ENCODE measurements at places on chromosomes 16 and 17.
A peak's percentile ranks its signal among the peaks of the same experiment; 100 is the strongest.

DNA sequence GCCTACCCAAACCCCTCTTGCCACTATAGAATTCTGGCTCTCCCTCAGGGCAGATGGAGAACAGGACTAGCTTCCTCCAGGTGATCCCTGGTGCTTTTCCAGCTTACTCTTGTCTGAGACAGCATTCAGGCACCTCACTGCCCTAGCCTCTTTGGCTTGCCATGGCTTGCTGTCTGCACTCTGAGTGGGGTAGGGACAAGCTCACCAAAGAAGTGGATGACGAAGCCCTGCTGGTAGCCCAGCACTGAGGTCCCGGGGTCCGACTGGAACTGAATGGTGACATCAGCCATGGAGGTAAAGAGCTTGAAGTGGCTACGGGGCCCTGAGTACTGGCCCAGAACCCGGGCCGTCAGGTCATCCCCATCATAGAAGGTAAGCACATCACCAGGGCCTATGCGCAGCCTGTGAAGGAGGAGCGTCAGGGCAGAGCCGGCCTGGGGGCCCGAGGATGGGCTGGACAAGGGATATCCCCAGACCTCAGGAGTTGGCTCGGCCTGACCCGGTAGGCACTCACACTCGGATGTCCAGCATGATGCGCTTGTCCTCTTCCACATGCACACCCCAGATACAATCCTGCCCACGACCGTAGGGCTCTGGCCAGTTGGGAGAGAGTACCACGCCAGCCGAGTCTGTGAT, 7.6 kb upstream of the PHF12 start:
- no peak for DNase-seq

DNA sequence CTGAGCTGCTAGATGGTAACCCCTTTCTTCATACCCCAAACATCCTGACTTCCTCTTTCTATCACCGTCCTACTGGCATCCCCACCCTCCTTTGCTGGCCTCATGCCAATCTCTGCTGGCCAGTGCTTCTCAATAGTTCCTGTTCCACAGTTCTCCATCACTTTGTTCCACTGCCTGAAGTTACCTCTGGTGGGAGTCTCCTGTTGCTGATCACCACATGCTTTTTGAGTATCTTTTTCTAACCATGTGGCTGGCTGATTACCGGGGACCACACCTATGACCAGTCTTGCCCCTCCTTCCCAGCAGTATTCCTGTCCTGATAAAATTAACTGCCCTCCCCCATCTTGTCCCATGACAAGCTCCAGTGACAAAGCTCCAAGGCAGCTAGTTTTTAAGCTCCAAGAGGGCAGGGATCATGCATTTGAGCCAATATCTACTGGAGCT, 380.4 kb upstream of the CCL2 start:
- no peak for DNase-seq

DNA sequence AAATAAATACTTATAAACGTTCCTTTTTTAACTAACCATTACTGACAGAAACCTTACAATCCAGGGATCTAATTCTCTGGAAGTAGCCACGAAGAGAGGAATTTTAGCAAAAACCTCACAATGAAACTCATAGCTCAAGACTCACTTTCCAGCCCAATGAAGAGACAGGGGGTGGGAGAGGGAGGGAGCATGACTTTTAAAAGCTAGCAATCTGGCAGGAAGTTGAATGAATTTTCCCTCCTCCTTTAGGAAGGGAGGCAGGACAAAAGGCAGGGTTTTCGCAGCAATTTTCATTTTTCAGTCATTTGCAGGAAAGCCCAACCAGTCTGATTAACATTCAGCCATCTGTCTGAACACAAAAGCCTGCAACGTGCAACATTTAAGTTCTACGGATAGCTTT, 381.5 kb upstream of the PSMD7 start:
- DNase-seq, result no peak

DNA sequence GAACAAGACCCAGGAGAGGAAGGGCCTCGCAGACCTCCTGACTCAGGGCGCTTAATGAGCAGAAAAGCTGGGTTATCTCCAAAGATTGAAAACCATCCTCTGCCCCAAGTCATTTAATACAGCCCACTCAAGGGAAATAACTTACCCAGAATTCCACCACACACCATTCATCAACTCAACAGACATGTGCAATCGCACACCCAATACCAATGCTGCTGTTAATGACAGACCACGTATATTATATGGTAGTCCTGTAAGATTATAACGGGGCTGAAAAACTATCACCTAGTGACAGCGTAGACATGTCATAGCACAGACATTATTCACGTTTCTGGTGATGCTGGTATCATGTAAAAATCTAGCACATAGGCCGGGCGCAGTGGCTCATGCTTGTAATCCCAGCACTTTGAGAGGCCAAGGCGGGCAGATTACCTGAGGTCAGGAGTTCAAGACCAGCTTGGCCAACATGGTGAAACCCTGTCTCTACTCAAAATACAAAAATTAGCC, 52.5 kb upstream of the HELZ start:
- DNase-seq, result no peak

- DNase-seq, result no peak
These were observed 202.2 kb upstream of the CACNG5 start for GRCh38 chr17:66632731-66633130.

DNA sequence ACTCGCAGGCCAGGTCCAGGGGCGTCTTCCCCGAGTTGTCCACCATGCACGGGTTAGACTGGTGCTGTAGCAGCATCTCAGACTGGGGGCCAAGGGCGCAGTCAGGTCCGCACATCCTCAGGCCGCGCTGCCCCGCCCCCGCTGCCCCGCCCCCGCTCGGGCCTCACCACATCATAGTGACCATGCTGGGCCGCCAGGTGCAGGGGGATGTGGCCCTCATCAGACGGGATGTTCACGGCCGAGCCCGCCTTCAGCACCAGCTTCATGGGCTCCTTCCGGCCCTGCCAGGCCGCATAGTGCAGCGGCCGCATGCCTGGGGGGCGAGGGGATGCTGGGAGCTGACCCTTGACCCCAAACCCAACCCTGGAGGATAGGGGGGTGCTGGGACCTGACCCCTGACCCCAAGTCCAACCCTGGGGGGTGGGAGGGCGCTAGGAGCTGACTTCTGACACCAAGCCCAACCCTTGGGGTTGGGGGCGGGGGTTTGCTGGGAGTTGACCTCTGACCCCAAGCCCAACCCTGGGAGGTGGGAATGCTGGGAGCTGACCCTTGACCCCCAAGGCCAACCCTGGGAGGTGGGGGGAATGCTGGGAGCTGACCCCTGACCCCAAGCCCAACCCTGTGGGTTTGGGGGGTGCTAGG, 7.0 kb downstream of the CASKIN1 start:
- DNase-seq, result no peak

DNA sequence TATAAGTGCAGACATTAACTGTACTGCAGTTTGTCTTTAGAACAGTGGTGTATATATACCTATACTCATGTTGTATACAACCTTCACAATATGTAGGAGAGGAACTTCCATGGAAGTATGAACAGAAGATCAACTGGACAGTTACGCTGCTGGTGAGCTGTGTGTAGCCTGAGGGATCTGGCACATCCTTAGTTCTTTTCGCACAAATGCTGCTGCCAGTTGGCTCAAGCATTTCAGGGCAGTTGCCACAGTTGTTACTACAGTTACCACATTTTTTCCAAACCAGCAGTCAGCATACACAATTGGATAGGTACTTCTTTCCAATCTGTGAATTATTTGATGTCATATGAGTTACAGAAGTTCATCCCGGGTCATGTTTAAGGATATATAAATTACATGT, 539.6 kb upstream of the HSBP1 start:
- DNase-seq, result no peak

- DNase-seq, result no peak
These were observed 34.1 kb downstream of the FAM20A start for GRCh38 chr17:68567035-68567434.

GRCh38 chr16:70453892-70454221, 538 bp upstream of the FCSK start:
- no peak for DNase-seq

DNA sequence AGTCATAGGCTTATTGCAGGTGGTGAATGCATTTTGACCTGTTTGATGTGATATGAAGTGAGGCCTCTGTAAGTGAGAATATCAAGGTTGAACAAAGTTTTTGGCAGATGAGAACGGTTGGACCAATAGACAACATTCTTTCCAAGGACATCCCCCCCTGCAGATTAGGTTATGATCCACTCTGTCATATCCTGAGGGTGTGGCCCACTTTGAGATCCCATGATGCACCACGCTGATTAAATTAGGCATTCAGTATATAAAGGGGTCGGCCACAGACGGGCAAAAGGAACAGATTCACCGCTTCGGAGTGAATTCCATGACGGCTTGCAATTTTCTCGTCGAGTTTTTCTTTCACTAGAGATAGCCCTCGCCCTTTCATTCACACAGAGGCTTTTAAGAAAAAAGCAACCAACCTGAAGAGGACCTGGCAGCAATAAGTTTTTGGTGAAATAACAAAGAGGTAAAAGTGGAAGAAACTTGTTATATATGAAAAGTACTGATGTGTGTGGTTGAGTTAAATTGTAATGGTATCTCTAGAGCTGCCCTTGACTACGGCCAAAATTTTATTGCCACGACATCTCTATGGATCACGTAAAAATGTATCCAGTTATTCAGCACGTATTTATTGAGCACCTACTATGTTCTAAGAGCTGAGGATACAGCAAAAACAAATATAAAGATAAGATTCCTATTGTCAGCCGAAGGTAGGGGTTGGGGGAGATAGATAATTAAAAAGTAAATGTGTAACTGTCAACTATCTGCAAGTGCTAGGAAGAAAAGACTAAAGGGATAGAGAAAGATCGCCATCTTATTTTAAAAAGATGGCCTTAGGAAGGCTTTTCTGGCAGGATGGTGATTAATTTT, 1.7 kb upstream of the RBBP6 start:
- DNase-seq, result no peak

GRCh38 chr16:27758544-27758943, 208.6 kb downstream of the KATNIP start:
- DNase-seq, result no peak

- no peak for DNase-seq
These were observed 1.4 kb downstream of the SARM1 start for GRCh38 chr17:28372945-28373274.

GRCh38 chr17:79159926-79160325, 85.3 kb downstream of the ENGASE start:
- DNase-seq, result no peak

- no peak for DNase-seq
These were observed 17.7 kb downstream of the PSMD11 start for GRCh38 chr17:32461853-32462617.

DNA sequence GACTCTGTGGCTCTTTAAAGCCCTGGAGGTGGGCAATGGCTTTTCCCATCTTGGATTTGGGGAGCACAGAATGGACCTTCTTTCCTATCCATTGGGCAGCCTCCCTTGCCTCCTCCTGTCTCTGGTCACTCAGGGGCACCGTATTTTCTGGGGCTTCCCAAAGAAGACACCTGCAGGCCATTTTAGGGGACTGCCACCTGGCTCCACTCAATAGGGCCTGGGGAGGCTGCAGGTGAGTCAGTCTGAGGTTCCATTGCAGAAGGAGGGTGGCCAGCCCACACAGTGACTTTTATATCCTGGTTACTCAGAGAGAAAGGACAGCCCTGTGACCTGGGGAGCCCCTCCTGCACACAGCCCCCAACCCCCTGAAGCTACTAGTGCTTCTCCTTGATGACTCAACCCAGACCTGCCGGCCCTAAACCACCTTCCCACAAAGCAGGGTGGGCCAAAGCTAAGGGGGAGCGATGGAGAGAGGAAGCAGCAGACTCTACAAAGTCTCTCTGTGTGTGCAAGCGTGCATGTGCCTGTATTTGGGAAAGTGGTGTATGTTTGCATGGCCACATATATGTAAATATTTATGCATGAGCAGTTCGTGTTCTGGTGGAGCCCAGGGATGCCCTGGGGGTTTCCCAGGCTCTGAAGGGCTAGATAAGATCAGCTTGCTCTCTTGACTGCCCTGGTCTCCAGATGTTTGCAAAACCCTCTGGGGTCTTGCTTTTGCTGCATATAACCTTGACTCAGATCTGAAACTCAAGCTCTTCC, 5.0 kb downstream of the CX3CL1 start:
- DNase-seq, result peak; percentile 83

GRCh38 chr17:41631025-41631897, 6.9 kb upstream of the KRT17 start:
- no peak for DNase-seq

- DNase-seq, result no peak
These were observed 28.9 kb upstream of the ULK2 start for GRCh38 chr17:19896679-19897078.

DNA sequence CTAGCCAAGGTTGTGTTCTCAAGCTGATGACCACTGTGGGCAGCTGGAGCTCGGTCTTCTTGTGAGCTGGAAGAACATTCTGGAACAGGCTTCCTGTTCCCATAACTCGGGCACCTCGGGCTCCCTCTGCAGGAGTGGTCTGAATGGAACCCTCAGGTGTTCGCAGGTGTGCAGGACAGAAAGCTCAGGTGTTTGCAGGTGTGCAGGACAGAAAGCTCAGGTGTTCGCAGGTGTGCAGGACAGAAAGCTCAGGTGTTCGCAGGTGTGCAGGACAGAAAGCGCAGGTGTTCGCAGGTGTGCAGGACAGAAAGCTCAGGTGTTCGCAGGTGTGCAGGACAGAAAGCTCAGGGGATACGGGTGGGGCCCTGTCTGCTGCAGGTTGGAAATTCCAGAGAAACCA, 109.0 kb upstream of the CACNG5 start:
- DNase-seq, result no peak

- DNase-seq, result no peak
These were observed 1.4 kb downstream of the CUEDC1 start for GRCh38 chr17:57953705-57954396.

- DNase-seq, result no peak
These were observed 286.1 kb upstream of the KCNJ16 start for GRCh38 chr17:69788957-69789356.

DNA sequence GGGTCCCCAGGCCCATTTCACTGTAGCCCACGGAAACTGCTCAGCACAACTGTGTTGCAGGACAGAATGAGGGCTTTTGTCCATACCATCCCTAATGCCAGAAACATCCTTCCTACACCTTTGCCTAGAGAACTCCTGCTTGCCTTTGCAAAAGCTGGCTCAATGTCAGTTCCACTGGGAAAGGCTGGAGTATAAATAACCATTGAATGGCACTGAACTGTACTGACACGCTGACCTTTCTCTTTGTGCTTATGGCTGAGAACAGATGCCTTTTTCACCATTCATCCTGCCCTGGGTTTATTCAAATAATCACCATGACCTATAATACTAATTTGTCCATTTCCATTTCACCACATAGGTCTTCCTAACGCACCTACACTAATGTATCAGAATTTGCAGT, 300.3 kb downstream of the XYLT1 start:
- no peak for DNase-seq

DNA sequence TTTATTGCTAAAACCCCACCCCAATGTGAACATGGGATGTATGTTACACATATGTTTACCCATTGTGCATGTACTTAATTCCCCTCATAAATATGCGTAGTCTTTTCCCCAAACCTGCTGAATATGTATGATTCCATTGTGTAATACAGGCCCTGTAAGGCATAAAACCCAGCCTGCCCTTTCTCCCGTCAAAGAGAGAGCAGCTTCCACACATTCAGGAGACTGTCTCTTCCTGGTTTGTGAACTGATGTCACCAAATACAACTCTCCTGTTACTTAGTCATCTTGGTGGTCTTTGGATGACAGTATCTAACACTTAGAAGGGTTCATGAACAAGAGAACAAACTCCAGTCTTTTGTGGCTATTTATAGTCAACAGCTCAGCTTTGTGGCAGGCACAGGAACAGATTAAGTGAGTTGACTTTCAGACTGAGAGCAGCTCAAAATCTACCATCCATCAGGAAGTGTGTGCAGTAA, 24.7 kb upstream of the TMC7 start:
- no peak for DNase-seq
